ENCODE measurements at places on chromosomes 5 and 9. TPM values are rescaled to one million over a fixed set of nuclear protein-coding genes. Genes with fewer than 3 reads are reported as not detected.

The ADAMTS19 gene
- 45.3 TPM for total RNA-seq

- no peak for DNase-seq
These were observed 136.9 kb downstream of the ADAMTS16 start for GRCh38 chr5:5276951-5277517.

The TNFSF15 gene
- total RNA-seq = 0.59 TPM

The C5orf58 gene
- total RNA-seq = not detected

GRCh38 chr9:2125906-2126305 is 110.8 kb downstream of the SMARCA2 start:
- no peak for DNase-seq

DNA sequence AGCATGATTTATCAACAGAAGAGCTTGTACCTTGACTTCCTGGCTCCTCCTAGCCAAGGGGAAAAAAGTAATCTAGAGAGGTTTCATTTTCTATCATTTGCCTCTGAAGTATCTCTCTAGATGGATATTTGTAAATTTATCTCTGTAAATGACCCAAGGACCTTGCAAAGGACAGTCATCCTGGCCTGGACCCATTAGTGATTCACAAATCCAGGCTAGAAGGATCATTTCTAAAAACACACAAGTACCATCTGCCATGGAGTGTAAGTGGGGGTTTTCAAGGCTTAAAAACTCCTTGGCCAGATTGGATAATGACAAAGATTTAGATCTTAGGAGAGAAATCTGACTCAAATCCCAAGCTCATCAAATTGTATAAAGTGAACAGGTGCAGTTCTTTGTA is 8.1 kb downstream of the TTC23L start:
- no peak for DNase-seq

The FGF18 gene
- total RNA-seq = 5.5 TPM

The PCDH12 gene
- total RNA-seq = 8.2 TPM

- DNase-seq = no peak
These were observed 20.1 kb downstream of the DAPK1 start for GRCh38 chr9:87517732-87518131.

DNA sequence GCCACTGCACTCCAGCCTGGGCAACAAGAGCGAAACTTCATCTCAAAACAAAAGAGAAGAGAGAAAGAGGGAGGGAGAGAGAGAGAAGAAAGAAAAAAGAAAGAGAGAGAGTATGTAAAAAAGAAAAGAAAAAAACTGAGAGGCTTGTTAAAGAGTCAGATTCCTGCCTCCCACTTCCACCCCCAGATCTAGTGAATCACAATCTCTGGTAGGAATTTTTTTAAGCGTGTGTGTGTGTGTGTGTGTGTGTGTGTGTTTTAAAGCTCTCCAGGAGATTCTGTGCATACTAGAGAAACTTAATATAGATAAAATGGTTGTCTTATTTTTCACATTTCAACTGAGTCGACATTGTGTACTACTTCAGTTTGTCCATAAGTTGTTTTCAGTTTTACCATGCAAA is 32.0 kb downstream of the SAR1B start:
- no peak for DNase-seq

Data from skin of body (tissue), 3 donors.